ENCODE measurements at places on chromosomes 5 and 9.

DNA sequence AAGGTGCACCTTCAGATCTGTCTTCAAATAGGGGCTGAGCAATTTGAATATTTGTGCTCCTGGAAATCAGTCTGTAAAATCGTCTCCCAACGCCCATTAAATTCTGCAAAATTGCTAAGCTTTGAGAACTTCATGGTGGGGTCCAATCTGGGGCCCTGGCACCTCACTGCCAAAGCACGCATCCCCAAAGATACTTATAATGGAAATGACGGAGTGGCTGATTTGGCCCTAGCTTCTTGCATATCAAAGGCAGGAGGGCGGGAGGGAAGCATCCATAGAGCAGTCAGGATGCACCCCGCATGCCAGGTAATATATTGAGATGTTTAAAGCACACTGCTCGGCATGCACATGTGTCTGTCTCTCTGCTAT, 422.3 kb downstream of the EBF1 start:
- DNase-seq, result no peak

- DNase-seq, result no peak
Observed at GRCh38 chr9:34574571-34574970, 15.0 kb downstream of the CNTFR start.

DNA sequence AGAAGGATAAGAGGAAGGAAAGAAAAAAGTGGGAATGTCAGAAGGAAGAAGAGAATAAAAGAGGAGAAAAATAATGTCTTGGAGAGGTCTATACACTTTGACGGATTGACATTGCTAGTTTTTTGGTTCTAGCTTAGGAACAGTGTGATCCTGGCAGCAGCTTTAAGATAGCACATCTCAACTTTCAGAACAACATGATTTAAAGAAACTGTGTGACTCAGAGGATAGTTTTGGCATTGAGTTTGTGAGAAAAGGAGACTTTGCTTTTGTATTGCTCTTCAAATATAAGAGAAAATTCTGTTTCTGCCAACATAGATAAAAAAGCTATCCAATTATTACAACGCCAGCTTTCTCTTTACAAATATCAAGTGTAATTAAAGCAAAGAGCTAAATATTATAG, 260.7 kb upstream of the ARRDC3 start:
- DNase-seq, result no peak

DNA sequence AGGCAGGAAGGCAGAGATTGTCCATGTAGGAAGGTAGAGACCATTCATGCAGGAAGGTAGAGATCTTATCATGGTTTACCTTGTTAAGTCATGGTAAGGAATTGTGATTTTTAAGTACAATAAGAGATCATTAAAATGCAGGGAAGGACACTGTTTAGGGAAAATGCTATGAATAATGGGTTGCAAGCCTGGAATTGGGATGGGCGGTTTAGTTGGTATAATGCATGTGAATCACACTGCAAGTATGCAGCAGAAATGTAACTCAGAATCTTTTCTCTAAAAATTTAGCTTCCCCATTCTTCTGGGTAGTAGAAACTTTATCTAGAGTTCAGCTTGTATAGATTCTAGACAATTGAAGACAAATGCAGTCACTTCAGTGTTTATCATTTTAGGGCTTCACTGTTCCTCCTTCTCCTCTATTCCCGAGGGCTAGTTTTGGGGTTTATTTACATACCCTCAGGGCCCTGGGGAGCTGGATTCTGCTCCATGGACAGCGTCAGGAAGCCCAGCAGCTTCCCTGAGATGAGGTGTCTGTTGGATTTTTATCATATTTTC, 212.0 kb downstream of the SREK1 start:
- no peak for DNase-seq

- DNase-seq, result no peak
Observed at GRCh38 chr5:143118222-143118621, 285.3 kb downstream of the NR3C1 start.

Measured in activated CD8-positive, alpha-beta memory T cell treated with anti-CD3 and anti-CD28 coated beads, Interleukin-2, amount 50 U/mL, for 4 hours (primary cell).